Cortex of kidney (tissue), 1 donor: ENCODE measurements at places on chromosomes 1 and 21.

DNA sequence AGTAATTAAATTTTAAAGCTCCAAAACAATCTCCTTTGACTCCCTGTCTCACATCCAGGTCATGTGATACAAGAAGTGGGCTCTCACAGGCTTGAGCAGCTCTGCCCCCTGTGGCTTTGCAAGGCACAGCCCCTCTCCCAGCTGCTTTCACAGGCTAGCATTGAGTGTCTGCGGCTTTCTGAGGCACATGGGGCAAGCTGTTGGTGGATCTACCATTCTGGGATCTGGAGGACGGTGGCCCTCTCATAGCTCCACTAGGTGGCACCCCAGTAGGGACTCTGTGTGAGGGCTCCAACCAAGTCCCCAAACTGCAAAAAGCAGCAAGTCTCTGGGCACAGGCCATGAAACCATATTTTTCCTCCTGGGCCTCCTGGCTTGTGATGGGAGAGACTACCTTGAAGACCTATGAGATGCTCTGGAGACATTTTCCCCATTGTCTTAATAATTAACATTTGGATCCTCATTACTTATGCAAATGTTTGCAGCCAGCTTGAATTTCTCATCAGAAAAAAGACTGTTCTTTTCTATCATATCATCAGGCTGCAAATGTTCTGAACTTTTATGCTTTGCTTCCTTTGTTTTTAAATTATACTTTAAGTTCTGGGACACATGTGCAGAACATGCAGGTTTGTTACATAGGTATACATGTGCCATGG lies 554.1 kb upstream of the OLFM3 start:
- no peak for DNase-seq

DNA sequence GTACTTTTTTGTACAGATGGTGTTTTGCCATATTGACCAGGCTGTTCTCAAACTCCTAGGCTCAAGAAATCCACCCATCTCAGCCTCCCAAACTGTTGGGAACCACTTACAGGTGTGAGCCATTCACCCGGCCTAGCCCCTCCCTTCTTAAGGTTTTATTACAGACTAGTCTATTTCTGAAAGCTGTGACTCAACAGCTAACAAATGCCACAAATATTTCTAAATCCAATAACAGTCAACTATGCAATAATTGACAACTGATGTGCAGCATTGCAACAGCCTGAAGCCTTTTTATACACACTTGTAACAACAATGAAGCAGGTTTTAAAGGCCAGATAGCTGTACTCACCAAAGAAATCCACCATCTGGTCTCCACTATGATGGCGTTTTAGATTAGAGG lies 51.4 kb downstream of the GRIK1 start:
- DNase-seq: no peak

DNA sequence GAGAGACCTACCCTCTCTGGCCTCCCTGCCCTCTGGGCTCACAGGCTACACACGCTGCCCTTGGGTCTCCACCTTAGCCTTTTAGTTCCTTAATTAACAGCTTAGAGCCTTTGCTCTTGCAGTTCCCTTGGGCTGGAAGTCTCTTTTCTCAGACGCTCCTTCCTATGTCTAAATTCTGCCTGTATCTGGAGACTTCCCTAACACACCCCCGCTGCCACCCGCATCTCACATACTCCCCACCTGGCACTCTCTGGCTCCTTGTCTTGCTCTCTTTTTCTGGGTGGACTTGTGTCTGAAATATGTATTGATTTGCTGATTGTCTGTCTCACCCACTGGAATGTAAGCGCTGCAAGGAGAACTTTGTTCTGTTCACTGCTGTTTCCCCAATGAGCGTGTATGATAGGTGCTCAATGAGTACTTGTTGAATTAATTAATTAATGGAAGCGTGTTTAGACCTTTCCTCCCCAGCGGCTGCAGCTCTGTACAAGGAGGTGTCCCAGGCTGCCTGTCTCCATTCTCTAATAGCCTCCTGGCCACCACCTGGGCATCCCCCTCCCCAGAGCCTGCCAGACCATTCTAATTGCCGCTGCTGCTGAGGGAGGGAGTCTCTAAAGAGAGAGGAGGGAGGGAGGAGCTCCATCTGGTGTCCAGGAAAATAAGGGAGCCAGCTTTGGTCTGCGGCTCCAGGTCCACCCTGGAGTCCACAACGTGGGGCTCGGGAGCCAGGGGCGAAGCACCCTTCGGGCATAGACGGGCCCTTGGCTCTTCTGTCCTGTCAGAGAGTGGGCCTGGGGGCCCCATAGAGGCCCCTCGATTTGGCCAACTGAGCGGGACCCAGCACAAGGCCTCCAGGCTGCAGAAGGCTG lies 95.4 kb downstream of the RNF220 start:
- no peak for DNase-seq

DNA sequence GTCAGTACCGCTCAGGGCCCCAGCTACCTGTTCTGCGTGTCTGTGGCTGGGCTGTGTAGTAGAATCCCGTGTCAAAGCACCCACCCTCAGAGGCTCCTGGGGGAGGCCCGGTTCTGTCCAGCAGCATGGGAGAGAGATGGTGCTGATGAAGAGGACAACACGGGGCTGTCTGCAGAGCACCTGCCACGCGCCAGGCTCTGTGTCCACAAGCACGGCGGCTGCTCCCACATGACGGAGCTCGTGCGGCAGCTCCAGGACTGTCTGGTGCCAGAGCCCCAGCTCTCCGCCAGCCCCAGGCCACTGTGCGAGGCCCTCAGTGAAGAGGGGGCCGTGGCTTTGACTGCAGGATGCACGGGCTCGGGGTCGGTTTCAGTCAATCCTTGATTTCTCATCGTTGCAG lies 42.0 kb upstream of the TSPEAR start:
- no peak for DNase-seq

- DNase-seq: no peak
These were observed 44.1 kb downstream of the S100B start for GRCh38 chr21:46560568-46561444.

- DNase-seq: no peak
These were observed 434 bp downstream of the EVA1B start for GRCh38 chr1:36322786-36323635.

DNA sequence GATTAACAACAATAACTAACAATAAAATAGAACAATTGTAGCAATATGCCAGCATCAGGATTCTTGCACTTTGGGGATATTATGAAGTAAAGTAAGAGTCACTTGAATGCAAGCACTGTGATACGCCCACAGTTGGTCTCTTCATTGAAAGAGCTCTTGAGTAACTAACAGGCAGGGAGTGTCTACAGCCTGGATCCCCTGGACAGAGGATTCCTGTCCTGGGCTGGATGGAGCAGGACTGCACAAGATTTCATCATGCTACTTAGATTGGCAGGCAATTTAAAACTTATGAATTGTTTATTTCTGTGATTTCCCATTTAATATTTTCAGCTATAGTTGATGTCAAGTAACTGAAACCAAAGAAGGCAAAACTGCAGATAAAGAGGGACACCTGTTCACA lies 13.7 kb upstream of the KRTAP19-5 start:
- DNase-seq: no peak

DNA sequence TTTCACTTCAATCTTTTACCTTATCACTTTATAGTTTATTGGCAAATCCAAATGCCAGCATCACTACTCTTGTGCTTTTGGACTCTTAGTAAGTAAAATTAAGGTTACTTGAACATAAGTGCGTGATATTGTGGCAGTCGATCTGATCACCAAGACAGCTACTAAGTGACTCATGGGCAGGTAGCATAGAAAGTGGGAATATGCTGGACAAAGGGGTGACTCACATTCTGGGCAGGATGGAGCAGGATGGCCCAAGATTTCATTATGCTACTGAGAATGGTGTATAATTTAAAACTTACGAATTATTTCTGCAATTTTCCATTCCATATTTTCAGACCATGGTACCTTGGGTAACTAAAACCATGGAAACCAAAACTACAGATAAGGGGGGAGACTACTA lies 120.2 kb downstream of the ROR1 start:
- no peak for DNase-seq

DNA sequence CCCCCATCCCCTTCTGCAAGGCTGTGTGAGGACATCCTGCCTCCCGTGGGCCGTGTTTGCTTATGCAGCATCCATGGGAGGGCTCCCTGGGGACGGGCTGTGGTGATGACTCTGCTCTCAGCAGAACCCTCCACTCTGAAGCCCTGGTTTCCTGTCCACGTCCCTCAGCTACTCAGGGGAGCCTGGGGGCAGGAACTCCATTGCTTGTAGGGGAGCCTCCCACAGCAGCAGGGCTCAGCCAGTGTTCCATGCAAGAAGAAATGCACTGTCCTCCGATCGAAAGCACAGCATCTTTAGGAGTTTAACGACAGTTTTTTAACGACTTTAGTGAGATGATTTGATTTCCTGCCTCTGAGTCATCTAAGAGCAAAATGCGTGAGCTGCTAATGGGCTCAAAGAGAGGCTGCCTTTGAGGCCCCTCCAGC lies 8.3 kb upstream of the KCNAB2 start:
- no peak for DNase-seq

DNA sequence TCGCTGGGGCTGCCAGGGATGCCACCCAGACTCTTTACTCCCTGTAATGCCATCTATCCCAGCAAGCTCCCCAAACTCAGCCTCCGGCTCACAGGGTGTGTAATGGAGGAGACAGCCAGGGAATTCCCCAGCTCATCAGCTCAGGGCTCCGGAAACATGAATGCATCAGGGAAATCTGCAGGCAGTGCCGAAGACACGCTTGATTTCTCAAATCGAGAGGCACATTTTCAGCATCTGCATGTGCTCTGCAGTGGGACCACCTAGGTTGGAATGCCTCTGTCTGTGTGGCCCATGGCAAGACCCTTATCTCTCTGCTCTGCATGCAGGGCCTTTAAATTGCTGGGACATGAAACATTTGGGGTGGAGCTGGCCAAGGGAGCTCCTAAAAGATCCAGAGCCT lies 170.1 kb downstream of the TRABD2B start:
- no peak for DNase-seq

DNA sequence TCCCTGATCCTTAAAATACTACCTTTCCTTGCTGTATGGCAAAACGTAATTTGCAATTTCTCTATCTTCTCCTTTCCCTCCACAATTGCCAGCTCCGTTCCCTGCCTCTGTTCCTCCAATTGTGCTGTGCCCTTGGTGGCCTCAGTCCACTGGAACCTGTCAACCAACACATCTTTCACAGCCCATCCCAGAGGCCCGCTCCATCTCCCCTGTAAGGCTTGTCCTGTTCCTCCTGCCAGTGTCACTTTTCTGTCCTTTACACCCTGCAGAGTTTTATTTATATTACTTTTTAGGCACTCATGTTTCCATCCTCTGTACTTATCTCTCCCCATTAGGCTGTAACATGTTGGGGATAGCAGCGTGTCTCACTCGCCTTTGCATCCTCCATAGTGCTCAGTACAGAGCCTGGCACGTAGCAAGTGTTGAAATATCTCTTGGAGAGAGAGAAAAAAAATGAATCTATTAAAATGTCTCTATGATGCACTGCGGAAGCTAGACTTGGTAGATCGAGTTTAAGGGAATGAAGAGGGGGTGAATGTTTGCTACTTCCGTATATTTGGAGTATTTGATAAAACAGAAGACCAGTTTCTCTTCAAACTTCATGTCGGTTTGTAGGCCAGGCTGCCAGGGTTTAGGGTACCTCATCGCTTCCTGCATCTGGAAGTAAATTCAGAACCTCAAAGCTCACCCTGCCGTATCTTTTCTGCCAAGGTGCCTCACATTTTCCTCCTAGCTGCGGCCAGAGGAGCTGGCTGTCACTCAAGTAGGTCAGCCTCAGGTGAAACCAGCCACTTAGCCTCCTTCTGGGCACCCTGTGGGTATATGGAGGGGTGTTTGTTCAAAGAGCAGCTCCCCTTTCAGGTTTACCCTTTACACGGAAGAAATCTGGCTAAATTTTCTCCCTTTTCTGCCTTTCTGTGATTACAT lies 303.8 kb downstream of the TM2D1 start:
- no peak for DNase-seq

DNA sequence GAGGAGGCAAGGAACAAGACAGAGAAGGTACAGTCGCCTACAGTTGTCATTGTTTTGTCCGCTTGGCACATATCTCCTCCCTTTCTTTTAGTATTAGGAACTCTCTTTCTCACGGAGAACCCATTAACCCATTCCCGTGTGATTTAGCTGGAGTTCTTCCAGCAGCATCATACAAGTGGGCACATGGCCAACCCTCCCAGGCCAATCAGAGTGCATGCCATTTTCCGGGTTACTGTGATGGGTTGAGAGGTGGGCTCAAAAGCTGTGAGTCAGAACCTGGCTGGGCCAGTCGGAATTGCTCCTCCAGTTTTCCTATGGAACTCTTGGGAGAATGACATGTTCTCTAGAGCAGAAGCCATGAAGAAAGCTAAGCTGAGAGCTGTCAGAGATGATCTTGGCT lies 83.1 kb upstream of the SOD1 start:
- no peak for DNase-seq

- no peak for DNase-seq
These were observed 2.2 kb downstream of the CAMK1G start for GRCh38 chr1:209585672-209586071.

DNA sequence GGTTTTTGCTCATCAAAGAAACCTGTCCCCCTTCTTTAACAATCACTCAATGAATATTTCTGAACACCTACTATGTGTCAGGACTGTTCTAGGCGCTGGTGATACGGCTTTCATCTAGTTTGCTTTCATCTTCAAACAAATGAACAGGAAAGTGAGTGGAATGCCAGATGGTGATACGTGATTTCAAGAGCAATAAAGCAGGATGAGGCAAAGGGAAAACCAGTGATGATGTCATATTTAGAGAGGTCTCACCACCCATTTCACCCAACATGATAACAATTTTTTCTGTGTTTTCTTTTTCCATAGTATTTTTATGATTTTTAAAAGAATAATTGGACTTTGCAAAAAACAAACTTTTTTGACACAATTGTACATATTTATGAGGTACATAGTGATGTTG lies 11.3 kb upstream of the SLC6A17 start:
- no peak for DNase-seq

- DNase-seq: no peak
These were observed 7.3 kb downstream of the FTCD start for GRCh38 chr21:46148106-46148505.

- no peak for DNase-seq
These were observed 610 bp upstream of the HES4 start for GRCh38 chr1:1000357-1001056.

GRCh38 chr1:35568975-35569395 lies 4.1 kb upstream of the TFAP2E start:
- DNase-seq: no peak

DNA sequence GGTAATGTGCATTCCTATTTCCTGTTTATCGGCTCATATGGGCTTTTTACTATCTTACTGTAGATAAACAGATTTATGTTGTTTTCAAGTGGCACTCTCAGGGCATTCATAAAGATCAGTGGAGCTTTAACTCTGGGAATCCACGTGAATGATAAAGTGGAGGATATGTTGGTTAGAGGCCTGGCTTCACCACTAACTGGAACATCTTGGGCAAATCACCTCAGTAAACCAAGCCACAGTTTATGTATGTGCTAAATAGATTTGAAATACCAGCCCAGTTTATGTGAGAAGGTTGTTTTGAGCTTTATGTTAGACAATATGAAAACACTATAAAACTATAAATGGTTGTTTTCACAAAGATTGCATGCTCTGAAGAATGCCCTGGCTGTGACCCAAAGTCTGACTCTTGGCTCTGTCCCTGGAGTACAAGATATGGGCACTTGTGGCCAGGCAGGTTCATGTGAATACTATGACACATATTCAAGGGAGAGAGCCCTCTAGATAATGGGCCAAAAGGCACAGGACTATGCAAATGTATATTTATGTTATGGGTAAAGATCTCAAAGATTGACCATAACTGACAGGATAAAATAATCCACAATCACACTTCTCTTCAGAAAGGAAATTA lies 36.7 kb downstream of the FAM163A start:
- no peak for DNase-seq
